Left lung (tissue), 14 donors: ENCODE measurements at places on chromosomes 6 and 20. TPM values are rescaled to one million over a fixed set of nuclear protein-coding genes. Genes with fewer than 3 reads are reported as not detected.

SAMD5 gene
- 10.5 TPM for total RNA-seq

HCRTR2 gene
- not detected for total RNA-seq

CCM2L gene
- total RNA-seq = 6.8 TPM

SLA2 gene
- total RNA-seq = 1.8 TPM

CST7 gene
- 28.0 TPM for total RNA-seq

RHAG gene
- not detected for total RNA-seq

WFDC12 gene
- total RNA-seq = 0.44 TPM

GATA5 gene
- 2.5 TPM for total RNA-seq

BIRC7 gene
- total RNA-seq = 0.29 TPM

DNA sequence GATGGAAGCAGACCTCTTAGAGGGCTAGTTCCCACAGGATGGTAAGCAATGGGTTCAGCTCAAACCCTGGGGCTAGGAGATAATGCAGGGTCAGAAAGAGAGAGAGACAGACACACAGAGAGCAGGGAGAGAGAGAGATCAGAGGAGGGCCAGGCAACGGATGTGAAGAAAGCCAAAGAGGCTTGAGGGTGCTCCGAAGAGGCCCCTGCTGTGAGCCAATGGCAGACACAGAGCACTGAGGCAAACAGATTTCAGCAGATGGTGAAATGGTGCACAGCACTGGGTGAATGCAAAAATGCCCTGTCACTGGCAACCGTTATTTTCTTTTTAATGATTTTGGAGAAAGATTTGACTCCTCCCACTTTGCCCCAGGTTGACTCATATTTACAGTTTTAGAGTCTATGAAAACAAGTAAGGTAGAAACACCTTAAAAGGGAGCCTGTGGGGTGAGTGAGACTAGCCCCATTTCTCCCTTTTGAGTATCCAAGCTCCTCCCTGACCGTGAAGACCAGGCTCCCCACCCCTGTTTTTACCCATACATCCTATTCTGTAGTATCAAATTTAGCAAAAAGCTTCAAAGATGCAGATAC, 840 bp downstream of the DEFB132 start:
- DNase-seq = no peak

- no peak for DNase-seq
Measured at GRCh38 chr20:774016-774659, 5.8 kb upstream of the SLC52A3 start.

GRCh38 chr20:58523971-58524315, 8.7 kb upstream of the APCDD1L start:
- DNase-seq = no peak

DNA sequence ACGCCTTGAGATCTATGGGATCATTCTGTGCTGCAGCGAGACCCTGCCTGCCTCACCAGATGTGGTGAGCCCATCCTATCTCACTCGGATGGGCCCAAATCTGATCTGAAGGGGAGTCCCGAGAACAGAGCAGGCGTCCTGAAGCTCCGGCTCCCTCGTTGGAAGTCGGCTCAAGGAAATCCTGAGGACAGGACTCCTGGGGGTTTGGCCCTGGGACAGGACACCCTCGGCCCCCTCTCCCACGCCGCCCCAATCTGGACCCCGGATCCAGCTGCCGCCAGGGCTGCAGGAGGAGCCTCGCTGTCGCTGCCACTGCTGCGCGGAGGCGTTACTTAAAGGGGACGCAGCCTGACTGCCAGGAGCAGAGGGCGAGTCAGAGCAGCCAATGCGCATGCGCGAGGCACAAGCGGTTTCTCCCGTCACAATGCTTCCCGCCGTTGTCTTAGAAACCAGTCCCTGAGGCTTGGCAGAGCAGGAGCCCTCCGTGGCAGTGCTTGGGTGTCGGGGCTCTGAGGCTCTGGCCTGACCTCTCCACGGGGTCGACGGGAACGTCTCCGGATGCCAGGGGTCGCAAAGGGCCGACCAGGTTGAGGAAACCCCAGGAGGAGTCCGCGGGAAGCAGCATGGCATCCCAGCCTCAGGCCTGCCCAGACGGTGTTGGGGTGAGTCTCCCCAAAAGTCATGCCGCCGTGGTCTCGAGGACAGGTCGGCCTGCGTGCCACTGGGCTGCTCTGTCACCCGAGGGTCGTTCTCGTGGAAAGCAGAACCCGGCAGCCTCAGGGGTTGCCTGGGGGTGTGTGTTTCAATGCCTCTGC, 1567.8 kb upstream of the DEFB115 start:
- no peak for DNase-seq

GRCh38 chr6:20924911-20925543, 390.8 kb downstream of the CDKAL1 start:
- DNase-seq = no peak

- DNase-seq = no peak
Measured at GRCh38 chr6:23587582-23587981, 538.4 kb upstream of the NRSN1 start.

- DNase-seq = no peak
Measured at GRCh38 chr20:62296724-62297448, 5.9 kb upstream of the ADRM1 start.

DNA sequence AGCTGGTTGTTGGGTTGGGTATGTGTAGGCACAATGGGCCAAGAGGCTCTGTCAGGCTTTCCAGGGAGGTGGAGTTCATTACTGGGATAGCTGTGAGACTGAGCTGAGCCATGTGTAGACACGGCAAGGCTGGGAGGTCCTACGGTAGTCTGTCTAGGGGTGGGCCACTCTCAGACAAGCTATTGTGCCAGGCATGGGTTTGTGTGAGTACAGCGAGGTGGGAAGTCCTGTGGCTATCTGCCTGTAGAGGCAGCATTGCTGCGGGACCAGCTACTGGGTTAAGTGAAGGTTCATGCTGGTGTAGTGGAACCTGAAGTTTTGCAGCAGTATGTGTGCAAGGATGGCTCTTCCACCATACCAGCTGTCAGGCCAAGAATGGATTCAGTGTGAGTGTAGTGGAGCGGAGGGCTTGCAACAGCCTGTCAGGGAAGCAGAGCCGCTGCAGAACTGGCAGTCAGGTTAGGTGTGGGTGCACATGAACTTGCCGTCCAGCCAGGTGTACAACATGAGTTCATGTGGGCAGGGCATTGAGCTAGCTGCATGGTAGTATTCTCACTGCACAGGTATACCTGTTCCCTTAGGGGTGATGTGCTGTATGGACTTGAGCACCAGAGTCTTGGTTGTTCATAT, 78.0 kb upstream of the CENPW start:
- DNase-seq = no peak

DNA sequence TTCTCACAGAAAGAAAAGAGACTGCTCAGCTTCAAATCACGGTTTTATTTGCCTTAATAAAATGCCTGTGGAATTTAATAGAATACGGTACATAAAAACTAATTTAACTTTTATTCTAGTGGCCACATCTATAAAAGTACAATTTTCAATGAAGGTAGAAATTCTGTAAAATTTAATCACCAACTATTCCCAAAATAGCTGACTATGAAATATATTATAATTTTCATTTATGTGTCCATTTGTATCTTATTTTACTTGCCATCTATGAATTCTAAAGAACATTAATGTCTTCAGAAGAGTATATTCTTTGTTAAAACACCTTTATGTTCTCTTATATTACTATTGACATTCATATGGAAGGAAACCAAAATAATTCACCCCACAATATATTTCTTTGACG, 192.6 kb downstream of the BTBD3 start:
- no peak for DNase-seq

DNA sequence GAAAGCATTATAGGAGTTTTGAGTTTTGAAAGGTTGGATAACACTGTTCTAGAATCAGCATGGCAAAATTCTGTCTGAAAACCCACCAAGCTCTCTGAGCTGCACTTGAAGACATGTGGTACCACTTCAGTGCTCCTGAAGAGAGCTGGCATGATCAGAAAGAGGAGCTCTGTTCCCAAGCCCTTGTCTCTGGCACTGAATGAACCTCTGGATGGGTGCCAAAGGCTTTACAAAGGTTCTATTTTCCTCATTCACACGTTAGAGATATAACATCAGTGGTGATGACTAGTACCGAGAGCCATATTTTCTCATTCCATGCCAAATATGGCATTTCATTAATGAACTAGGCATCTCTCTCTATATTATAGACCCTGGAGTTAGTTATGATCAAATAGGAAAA, 301.8 kb upstream of the ID4 start:
- no peak for DNase-seq

GRCh38 chr6:47674673-47675072, 23.7 kb upstream of the ADGRF4 start:
- no peak for DNase-seq

DNA sequence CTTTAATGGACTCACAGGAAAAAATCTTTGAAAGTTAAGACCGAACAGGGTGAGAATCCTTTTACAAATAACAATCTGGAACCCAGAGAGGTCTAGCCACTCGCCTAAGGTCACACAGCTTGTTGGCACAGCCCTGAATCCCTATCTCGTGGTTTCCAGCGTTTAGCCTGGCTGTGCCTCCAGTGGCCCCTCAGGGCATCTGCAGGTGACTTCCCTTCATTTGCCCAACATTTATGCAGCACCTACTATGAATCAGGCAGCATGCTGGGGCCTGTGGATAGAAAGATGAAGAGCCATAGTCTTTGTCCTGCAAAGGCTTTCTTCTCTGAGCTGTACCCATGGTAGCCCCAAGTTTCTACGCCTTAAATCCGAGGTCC, 2.6 kb upstream of the NR2E1 start:
- no peak for DNase-seq

DNA sequence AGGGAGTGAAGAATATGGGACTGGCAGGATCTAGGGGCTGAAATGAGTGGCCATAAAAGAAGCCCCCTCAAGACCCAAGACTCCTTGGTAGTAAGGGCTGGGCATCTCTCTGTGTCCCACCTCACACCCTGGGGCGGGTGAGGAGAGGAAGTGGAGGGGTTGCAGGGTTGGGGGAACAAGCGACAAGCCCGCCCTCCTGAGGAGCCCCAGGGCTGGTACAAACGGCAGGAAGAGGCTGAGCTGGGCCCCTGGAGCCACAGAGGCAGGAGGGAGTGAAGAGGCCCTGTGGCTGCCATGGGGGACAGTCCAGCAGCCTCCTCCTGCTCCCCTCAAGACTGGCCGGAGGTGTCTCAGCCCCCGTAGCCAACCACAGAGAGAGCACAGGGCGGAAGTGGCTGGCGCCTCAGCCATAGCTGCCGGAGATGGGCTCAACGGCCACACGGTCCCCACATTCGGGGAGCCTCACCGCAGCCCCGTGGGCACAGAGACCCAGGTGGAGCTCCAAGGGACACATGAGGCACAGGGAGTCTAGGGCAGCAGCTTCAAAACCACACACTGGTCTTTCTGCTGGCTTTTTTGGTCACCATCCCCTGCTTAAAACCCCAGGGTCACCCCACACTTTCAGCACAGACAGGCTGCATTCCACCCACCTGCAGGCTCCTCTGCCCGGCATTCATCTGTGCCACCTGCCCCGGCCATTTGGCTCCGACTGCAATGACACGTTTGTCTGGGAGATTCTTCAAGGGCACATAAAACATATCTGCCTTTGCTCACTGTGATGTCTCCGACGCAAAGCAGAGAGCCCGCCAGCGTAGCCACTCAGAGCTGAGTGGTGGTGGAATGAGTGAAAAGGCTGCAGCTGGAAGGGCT, 524 bp downstream of the C20orf203 start:
- DNase-seq = no peak

DNA sequence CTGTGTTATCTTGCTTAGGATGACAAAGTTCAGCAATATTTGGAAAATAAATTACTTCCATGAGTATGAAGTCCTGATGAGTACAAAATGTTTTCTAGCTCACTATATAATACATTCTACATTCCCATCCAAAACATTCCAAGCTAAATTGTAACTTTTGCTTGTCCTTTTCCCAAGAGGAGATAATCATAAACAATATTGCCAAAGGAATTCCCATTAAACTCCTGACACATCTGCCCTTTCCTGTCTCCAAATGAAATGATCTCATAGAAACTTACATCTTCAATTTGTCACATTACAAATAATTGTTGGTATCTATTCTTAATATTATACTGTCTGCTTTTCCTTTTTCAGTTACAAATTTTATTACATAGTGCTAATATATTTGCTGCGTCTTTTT, 20.4 kb upstream of the SENP6 start:
- no peak for DNase-seq
